Cerebellar nuclear complex (tissue), 1 donor: ENCODE measurements at places on chromosomes 6 and 20.

DNA sequence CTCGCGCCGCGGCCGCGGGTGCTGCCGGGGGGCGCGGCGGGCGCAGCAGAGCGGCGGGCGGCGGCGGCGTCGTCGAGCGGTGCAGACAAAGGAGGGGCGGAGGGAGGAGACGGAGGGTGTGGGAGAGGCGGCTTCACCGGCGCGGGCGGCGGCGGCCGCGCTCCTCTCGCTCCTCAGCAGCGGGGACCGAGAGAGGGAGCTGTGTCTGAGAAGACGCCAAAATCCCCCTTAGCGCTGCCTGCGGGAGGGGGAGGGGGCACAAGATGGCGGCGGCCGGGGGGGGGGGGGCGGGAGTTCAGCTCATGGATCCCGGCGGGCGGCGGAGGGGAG, 296 bp downstream of the ADNP start:
- DNase-seq = no peak

DNA sequence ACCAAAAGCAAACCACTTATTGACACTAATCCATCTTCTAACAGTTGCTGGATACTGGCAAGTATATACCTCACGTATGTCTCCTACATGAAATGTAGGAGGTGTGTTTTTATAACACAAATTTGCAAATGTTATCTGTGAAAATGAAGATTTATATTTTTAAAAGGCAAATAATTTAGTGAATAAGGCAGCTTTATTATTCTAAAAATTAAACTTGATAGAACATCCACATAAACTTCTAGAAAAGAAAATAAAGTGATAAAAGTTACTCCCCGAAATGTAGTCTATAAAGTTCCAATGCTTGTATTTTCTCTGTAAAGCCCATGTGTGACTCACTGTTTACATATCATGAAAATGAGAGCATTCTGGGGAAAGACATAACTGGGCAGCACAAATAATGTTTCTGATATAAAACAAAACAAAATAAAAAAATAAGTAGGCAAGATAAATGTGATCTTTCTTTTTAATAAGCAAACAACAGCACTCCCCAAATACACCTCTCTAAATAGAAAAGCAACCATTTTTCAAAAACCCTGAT, 84.4 kb downstream of the MAP7 start:
- DNase-seq = no peak

DNA sequence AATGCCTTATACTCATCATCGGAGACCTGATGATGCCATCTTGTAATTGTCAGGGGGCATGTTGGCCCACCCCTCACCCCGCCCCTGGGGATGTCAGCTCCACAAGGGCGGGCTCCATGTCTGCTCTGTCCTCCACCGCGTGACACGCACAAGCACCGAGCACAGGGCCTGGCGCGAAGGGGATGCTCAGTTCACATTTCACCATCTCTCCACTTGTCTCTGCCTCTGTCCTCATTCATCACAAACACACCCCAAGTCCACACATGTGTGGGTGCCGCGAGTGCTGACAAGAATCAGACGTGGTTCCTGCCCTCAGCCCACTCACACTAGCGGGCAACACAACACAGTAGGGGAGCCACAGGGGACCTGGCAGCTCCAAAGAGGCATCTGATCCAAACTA, 151.2 kb upstream of the PTPN1 start:
- no peak for DNase-seq

GRCh38 chr6:87858440-87858839, 156.4 kb upstream of the AKIRIN2 start:
- DNase-seq = no peak

DNA sequence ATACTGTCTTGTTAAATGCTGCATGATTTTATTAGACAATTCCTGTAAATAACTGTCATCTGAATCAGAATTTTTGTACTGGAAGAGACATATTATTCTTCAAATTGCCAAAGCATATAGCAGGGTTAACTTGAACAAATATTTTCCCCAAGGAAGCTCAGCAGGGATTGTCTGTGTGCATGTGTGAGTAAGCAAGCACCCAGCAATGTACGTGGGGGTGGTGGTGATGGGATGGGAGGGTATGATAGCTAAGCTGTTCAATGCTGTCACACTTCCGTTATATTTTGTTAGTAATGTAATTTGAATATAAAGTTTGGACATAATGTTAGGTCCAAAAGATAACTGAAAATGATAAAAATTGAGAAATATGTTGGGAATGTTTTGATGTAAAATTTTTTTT, 118.1 kb downstream of the MYB start:
- no peak for DNase-seq

GRCh38 chr20:19251958-19252357, 39.5 kb downstream of the SLC24A3 start:
- DNase-seq = no peak

DNA sequence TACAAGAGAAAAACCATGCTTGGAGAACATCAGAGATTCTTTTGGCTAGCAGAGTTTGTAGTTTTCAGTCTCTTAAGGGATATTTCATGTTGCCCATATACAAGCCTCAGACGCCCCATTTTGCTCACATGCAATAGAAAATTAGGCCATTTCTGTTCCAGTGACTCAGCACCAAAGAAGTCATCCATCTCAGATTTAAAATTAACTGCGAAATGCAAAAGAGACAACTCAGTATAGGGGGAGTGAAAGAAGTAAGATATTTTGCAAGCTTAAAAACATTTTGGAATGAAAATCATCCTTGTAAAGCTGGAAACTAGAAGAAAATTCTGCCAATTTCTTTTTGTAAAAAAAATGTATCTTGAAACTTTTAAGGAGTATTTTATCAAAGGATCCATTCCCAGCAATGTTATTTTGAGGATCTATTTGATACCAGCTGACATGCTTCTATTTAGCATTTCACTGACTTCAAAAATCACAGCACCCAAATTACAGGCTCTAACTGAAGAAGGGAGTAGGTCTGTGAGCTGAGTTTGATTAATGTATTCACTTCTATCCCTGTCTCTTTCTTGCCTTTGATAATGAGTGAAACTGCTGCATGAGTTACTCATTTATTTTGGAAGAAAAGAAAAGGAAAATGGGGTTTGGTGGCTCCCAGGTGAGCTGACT, 223.7 kb upstream of the SULF2 start:
- no peak for DNase-seq
